ENCODE measurements at places on chromosomes 7 and 10. TPM values are rescaled to one million over a fixed set of nuclear protein-coding genes. Genes with fewer than 3 reads are reported as not detected.

RNF32 gene
- 1.7 TPM for total RNA-seq

OPN1SW gene
- not detected for total RNA-seq

ZNF804B gene
- total RNA-seq = not detected

KCNH2 gene
- total RNA-seq = not detected

ANKRD2 gene
- total RNA-seq = not detected

IDI2 gene
- total RNA-seq = not detected

PAPOLB gene
- total RNA-seq = 0.10 TPM

ANLN gene
- 33.5 TPM for total RNA-seq

ZP3 gene
- total RNA-seq = not detected

CCL24 gene
- not detected for total RNA-seq

GIMAP4 gene
- total RNA-seq = not detected

CPVL gene
- total RNA-seq = 2.0 TPM

GDF10 gene
- total RNA-seq = not detected

DPP6 gene
- not detected for total RNA-seq

WDR86 gene
- total RNA-seq = not detected

ADAMTS14 gene
- total RNA-seq = 4.1 TPM

SYCE1 gene
- total RNA-seq = not detected

PKD2L1 gene
- total RNA-seq = not detected

HMX3 gene
- not detected for total RNA-seq

DKK1 gene
- total RNA-seq = 27.8 TPM

PPA1 gene
- total RNA-seq = 60.4 TPM

VGF gene
- 0.24 TPM for total RNA-seq

KCNMA1 gene
- total RNA-seq = 98.1 TPM

SIRT1 gene
- 23.9 TPM for total RNA-seq

CALHM2 gene
- total RNA-seq = 2.1 TPM

ELN gene
- 13.3 TPM for total RNA-seq

ZWINT gene
- 10.9 TPM for total RNA-seq

CPXM2 gene
- not detected for total RNA-seq

HOXA4 gene
- total RNA-seq = not detected

SYT15B gene
- total RNA-seq = 10.5 TPM

PTER gene
- total RNA-seq = 2.6 TPM

SOSTDC1 gene
- total RNA-seq = not detected

ACTL6B gene
- total RNA-seq = not detected

NRCAM gene
- total RNA-seq = 81.8 TPM

SFXN2 gene
- 6.9 TPM for total RNA-seq

PRRT4 gene
- total RNA-seq = 0.54 TPM

GPNMB gene
- total RNA-seq = 116 TPM

ENTPD1 gene
- total RNA-seq = 1.2 TPM

PIK3CG gene
- not detected for total RNA-seq

ASB15 gene
- total RNA-seq = not detected

AASS gene
- 20.5 TPM for total RNA-seq

TCAF1 gene
- total RNA-seq = 82.4 TPM

RHEB gene
- total RNA-seq = 97.2 TPM

POR gene
- total RNA-seq = 62.1 TPM

HACD1 gene
- total RNA-seq = 28.6 TPM

DNAAF5 gene
- 28.1 TPM for total RNA-seq

IL15RA gene
- 0.40 TPM for total RNA-seq

FAM25G gene
- total RNA-seq = not detected

OR2A1 gene
- total RNA-seq = not detected

LHFPL3 gene
- total RNA-seq = not detected

PDGFA gene
- 93.6 TPM for total RNA-seq

NUPR2 gene
- total RNA-seq = not detected

SLC18A3 gene
- 0.34 TPM for total RNA-seq

PCLO gene
- 1.4 TPM for total RNA-seq

NMT2 gene
- total RNA-seq = 15.0 TPM

HYAL4 gene
- not detected for total RNA-seq

MSMB gene
- not detected for total RNA-seq

COL17A1 gene
- not detected for total RNA-seq

ABCB1 gene
- not detected for total RNA-seq
